ENCODE measurements at places on chromosomes 5 and 9.

DNA sequence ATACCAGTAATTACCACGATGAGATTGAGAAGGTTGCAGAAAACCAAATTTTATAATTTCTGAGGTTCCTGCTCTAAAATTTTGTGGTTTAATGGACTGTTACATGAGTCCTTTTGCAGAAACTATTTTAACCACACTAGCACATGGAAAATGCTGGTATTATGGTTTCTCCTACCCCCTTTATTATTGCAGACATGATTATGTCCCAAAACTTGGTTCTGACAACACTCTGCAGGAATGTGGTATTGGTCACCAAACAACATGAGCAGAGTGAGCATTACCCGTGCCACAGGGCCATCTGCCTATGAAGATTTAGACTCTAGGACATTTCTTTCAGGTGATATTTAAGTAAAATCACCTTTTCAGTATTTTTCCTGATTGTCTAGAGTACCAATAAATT is 2.8 kb upstream of the ECM2 start:
- DNase-seq, result no peak

GRCh38 chr9:94809778-94810177 is 83.3 kb downstream of the AOPEP start:
- no peak for DNase-seq

DNA sequence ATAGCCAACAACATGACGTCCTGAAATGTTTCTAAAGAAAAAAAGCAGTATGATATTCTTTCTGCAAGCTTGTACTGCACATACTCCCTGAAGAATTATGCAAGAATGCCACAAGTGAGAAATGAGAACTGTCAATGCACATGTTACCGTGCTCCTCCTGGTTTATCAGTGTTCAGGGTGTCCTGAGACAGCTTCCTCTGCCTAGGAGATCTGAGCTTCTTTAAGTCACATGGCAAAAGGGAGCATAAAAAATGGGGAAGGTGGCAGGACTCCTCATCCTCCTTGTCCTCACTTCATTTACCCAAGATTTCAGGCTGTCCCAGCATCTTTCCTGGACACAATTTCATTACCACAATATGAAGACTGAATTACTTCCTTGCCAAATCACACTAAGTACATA is 238.2 kb downstream of the GLIS3 start:
- DNase-seq, result no peak

GRCh38 chr5:177232358-177232757 is 71.2 kb downstream of the RAB24 start:
- no peak for DNase-seq

DNA sequence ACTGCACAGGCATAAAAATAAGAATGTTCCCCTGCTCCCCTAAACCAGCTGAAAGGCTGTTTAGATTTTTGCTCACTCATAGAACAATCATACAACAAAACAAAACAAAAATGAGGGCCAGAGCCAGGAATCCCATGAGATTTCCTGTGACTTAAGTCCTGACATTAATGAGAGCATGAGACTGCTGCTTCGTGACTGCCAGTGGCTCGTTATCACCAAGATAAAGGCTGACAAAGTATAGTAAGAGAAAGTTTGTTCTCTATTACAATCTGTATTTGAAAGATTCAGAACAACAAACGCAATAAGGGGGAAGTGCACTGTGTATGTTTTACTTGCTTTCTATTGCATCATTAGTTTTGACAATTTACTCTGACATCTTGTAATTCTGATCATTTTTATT is 837.1 kb upstream of the C9orf72 start:
- DNase-seq, result no peak

DNA sequence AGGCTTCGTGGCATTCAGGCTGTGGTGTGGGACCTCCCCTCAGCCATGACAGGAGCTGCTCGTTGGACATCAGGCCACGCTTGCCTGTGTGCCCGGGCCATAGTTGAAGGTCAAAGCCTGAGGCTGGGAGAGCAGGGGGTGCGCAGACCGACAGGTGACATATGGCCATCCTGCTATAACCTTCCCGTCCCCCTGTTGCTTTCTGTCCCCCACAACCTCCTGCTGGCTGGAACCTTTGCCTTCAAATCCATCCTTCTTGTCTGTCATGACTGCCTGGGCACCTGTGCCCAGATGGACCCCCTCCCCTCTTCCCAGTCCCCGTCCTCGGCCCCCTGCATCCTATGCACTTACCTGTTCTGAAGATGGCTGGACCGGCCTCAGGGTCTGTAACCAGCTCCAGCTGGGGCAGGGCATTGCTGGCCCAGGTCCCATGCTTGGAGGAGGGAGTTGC is 83.2 kb downstream of the WNK2 start:
- DNase-seq, result no peak

DNA sequence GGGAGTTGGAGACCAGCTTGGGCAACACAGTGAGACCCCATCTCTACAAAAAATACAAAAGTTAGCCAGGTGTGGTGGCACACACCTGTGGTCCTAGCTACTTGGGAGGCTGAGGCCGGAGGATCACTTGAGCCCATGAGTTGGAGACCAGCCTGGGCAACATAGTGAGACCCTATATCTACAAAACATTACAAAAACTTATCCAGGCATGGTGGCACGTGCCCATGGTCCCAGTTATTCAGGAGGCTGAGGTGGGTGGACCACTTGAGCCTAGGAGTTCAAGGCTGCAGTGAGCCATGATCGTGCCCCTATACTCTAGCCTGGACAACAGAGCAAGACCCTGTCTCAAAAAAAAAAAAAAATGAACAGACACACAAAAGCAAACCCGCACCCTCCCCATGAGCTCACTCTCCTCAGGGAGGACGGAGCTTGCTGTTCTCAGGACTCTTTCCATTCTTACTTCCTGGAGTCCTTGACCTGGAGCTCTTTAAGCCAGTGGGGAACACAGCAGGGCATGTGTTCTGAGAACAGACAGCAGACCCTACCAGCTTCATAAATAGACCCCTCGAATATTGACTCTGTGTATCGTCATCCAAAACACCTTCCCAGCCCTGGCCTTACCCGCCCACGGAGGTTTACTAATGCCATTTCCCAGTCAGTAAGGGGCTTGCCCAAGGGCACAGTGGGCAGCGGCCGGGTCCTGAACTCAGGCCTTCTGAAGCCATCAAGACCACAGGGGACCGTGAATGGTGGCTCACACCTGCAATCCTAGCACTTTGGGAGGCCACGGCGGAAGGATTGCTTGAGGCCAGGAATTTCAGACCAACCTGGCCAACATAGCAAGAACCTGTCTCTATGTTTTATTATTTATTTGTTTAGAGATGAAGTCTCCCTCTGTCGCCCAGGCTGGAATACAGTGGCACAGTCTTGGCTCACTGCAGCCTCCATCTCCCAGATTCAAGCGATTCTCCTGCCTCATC is 11.1 kb downstream of the PTGES2 start:
- no peak for DNase-seq

DNA sequence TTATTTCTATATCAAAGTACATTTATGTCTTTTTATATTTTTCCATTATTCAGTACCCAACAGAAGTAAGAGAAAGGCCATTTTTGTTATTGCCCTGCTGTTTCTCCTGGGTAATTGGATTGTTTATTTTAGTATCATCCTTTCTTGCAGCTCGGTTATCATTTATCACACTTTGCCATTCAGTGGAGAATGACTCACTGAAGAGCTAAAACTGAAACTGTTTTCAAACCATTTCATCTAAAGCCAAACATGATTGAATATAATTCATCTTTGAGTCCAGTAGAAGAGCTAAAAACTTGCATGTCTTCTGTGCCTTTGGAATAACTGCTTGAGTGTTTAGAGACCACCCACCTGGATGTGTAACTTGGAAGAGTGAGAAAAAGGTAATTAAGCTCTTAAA is 139.5 kb upstream of the PRDM9 start:
- no peak for DNase-seq

DNA sequence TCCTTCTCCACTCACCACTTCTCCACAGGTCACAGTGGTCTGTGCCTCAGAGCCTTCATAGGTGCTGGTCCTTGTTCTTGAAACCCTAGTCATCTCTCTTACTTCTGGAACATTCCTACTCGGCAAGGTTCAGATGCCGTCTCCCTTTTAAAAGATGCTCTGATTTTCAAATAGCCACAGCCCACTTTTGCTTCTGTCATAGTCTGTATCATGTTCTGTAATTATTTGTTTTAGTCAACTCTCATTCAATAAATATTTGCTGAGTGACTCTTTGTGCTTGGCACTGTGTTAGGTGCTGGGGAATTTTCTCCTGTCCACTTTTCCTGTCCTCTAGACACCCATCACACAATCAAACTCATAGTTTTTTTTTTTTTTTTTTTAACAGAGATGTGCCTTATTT is 181.3 kb upstream of the IL12B start:
- no peak for DNase-seq

DNA sequence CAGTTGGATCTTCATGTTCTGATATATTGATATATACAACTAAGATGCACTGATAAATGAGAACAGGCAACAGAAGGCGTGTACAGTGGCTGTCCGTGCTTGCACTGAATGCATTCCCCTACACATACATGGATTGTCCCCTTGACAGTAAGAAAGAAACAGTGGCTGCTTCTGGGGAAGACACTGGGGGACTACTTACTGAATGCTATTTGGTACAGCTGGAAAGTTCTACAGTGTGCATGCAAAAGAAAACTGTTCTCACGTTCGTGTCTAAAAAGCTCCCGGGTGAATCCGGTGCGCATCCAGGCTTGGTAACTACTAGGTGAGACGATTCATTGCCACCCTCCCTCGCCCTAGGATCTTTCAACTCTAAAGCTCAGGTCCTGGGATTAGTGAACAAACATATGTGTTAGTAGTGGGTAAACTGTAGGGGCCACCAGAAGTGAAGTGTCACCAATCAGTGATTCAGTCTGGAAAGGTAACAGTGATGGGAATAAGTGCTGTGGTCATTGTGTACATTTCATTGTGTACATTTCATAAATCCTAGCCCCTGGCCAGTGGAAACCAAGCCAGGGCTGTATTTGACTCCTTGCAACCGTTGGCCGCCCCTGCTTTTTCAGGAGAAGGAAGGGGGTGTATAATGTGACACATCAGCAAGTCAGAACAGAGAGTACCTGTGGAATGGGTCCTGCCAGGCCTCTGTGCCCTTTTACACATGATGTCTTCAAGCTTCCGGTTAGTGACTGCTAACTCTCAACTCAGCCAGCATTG is 46.3 kb upstream of the BOD1 start:
- no peak for DNase-seq

- no peak for DNase-seq
Observed at GRCh38 chr5:119309326-119309725, 46.5 kb upstream of the TNFAIP8 start.

DNA sequence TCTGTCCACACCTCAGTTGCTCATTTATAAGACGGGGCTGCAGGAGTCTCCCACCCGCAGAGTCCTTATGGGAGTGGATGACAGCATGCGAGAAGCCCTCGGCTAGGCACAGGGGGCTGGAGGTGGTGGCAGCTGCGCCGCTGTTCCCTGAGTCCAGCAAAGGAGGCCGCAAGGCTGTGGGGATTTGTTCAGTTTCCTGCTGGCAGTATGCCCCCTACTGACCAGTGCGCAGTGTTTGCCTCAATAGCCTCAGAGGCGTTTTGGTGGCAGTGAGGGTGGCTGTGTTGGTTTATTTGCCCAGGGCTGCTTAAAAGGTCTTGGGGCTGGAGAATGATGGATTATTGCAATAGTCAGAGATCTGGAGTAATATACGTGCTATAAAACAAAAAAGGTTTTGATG is 176.3 kb upstream of the OTULINL start:
- DNase-seq, result no peak

- DNase-seq, result no peak
Observed at GRCh38 chr5:37086466-37087173, 162.6 kb downstream of the CPLANE1 start.

GRCh38 chr9:135075234-135076142 is 12.0 kb upstream of the OLFM1 start:
- DNase-seq, result no peak

- no peak for DNase-seq
Observed at GRCh38 chr9:69392826-69393225, 67.8 kb downstream of the ENTREP1 start.

DNA sequence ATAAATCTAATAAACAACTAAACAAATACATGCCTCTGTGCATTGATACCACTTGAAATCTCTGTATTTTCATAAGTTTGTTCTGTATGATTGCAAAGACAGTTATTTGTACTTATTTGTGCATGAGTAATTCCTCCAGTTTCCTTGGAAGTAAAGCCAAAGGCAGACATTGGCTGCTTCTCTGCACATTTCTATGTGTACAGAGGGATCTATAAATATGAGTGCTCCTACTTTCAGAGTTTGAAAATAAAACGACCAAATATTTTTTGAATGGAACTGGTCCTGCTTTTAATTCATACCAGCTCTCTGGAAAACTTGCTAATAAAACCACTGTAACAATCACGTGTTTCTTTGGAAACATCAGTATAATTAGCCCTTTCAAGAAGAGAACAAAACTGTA is 306.5 kb downstream of the MAN2A1 start:
- no peak for DNase-seq

DNA sequence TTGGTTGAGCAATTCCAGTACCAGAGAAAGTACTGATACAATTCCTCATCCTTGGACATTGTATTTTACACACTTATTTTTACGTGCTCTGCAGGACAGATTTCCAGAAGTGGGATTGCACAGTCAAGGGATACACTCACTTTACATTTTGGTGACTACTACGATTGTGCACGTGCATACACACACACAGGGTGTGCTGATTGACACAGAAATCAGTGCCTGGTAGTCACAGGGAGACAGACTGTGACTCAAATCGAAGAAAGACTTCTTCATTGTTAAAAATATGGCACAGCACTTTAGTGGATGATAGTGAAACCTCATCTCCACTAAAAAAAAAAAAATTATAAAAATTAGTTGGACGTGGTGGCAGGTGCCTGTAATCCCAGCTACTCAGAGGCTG is 1.5 kb downstream of the GARIN3 start:
- no peak for DNase-seq

GRCh38 chr5:169115461-169116124 is 185.3 kb downstream of the SLIT3 start:
- DNase-seq, result no peak

GRCh38 chr9:112421771-112422222 is 41.9 kb downstream of the HSDL2 start:
- DNase-seq, result no peak

- no peak for DNase-seq
Observed at GRCh38 chr5:176133289-176133870, 104.8 kb upstream of the SIMC1 start.

DNA sequence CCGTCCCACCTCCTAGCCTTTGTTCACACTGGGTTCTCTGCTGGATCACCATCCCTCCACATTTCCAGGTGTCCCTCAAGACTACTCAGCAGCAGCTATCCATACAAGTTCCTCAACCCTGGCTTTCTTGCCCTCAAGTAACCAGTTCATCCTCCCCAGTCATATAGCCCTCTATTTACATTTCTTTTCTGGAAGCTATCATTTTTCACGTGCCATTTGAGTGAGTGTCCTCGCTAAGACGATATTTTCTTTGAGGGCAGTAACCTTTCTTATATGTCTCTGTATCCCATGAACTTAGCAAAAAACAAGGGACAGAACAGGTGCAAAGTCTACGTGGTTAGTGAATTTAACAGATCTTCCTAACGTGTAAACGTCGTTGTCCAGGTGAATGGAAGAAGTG is 29.6 kb upstream of the KCNMB1 start:
- DNase-seq, result no peak

All from effector memory CD4-positive, alpha-beta T cell (primary cell).